ENCODE measurements at places on chromosomes 1 and 21.

DNA sequence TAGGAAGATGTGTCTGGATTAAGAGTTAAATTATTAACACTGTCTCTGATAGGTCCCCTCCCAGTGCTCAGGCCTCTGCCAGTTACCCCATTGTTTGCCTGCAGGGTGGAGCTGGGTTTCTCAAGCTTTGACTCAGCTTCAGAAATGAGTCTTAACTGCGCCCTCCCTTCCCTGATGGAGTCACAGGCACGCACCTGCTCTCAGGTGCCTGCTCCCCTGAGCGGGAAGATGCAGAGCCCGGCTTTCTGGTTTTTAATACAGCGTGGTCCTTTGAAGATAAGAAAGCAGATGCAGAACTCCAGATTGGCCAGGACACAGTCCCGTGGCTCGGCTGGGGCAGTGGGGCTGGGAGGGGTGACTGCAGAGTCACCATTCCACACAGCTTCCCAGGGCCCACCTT lies 3.2 kb upstream of the SPRR4 start:
- DNase-seq, result no peak

GRCh38 chr1:36755303-36756230 lies 272.9 kb upstream of the CSF3R start:
- DNase-seq, result no peak

DNA sequence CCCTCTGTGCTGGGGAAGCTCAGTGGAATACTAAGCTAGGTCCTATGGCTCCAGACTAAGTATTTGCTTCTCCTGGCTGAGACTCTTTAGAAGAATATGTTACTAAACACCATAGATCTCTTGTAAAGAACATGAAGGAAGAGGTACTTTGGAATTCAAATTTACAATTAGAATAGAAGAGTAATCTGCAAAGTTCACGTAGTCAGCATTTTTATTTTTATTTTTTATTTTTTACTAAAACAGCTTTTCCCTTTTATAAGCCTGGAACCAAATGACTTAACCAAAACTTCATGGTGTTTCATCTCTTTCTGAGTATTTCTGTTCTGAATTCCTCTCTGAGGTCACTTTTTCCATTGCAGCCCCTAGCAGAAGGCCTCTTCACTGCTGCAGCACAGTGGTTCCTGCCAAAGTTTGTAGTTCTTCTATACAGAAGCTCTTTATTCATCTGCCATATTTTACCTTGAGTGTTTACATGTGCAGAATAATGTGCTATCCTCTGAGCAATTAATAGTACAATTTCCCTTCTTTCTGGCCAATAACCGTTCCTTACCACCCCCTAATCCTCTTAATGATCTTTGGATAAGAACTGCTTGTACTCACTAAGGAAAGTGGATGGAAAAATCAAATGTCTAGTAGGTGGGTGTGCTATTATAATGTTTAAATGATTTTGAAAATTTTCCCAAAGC lies 27.2 kb downstream of the TSEN15 start:
- DNase-seq, result no peak

GRCh38 chr1:7531562-7532340 lies 239.3 kb upstream of the VAMP3 start:
- no peak for DNase-seq
